ENCODE measurements at places on chromosomes 7 and 10. TPM values are rescaled to one million over a fixed set of nuclear protein-coding genes. Genes with fewer than 3 reads are reported as not detected.
A peak's percentile ranks its signal among the peaks of the same experiment; 100 is the strongest.

MBL2 gene
- not detected for polyA plus RNA-seq

OR2A1 gene
- polyA plus RNA-seq: not detected

AP1S1 gene
- 10.3 TPM for polyA plus RNA-seq

METTL27 gene
- not detected for polyA plus RNA-seq

SFRP4 gene
- not detected for polyA plus RNA-seq

ST8SIA6 gene
- not detected for polyA plus RNA-seq

SRI gene
- 214 TPM for polyA plus RNA-seq

GRCh38 chr10:84117686-84118394, 21.5 kb upstream of the GHITM start:
- DNase-seq: no peak

- no peak for DNase-seq
Observed at GRCh38 chr10:125554016-125554703, 128.8 kb downstream of the TEX36 start.

GRCh38 chr10:69742928-69743602, 58.6 kb upstream of the COL13A1 start:
- no peak for DNase-seq

- no peak for DNase-seq
Observed at GRCh38 chr7:36091874-36092176, 61.2 kb upstream of the EEPD1 start.

DNA sequence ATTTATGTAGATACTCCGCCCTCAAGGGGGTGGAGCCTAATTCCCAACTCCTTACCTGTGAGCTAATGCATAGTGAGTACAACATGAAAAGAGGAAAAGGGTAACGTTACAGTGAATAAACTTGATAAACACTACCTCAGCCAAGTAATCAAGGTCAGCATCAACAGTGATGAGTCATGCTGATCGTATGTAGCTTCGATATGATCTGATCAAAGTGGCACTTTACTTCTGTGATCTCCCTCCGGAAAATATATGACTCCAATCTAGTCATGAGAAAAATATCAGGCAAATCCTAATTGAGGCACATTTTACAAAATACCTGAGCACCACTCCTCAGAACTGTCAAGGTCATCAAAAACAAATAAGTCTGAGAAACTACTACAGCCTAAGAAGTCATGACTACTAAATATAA, 70.4 kb downstream of the VTI1A start:
- DNase-seq: no peak

- DNase-seq: peak; percentile 69
Observed at GRCh38 chr7:151448261-151449252, 8.6 kb upstream of the CRYGN start.

DNA sequence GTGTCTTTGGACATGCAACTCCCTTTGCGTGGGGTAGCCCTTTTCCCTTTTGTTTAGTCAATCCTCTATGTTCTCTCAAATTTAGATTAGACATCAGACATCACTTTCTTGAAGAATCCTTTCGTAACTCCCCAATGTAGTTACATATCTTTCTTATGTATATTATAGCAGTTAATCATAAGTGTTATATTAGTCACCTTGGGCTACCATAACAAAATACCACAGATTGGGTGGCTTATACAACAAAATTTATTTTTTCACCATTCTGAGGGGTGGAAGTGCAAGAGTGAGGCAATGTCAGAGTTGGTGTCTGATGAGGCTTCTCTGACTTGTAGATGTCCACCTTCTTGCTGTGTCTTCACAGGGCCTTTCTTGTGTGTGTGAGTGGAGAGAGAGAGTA, 105.7 kb downstream of the PHTF2 start:
- no peak for DNase-seq

DNA sequence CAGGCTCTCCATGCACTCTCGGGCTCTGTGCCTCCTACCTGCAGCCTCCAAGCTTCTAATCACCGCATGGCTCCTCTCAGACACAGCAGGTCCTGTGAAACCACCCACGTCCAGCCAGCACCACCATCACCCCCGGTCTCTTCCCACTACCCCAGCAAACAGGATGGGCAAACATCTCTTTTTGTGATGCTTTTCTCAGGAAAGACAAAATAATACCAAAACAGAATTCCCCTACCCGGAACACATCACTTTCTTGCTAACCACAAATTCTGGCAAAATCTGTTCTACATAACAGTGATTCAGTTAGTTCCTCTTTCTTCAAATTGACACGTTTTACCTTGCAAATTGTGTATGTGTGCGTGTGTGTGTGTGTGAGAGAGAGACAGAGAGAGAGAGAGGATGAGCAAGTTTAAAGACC, 6.5 kb downstream of the SNX8 start:
- peak; percentile 81 for DNase-seq

- no peak for DNase-seq
Observed at GRCh38 chr7:148753224-148753623, 54.5 kb downstream of the CUL1 start.

DNA sequence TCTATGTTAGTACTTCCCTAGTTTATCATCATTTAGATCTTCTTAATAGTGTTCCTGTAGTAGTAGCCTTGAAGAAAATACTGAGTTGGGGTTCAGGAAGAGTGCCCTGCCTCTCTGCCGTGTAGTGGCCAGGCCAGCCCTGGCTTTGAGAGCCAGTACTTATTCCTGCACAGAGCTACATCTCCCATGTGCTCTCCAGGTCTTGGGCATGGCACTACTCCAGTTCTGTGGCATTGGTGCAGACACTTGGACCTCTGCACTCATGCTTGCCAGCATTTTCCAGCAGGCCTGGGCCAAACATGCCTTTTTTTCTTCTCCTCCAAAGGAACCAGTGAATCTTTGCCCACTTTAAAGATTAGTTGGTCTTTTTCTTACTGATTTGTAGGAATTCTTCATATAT, 5.3 kb downstream of the GNG11 start:
- no peak for DNase-seq

- no peak for DNase-seq
Observed at GRCh38 chr10:3748484-3748883, 36.5 kb downstream of the KLF6 start.

- no peak for DNase-seq
Observed at GRCh38 chr7:46713868-46714596, 793.0 kb upstream of the IGFBP3 start.

GRCh38 chr7:103551016-103551415, 105.0 kb upstream of the SLC26A5 start:
- DNase-seq: no peak

GRCh38 chr7:17807242-17807641, 133.1 kb downstream of the SNX13 start:
- no peak for DNase-seq

GRCh38 chr7:27243340-27244163, 950 bp downstream of the EVX1 start:
- no peak for DNase-seq

- no peak for DNase-seq
Observed at GRCh38 chr10:88456730-88457129, 126.4 kb downstream of the RNLS start.

- DNase-seq: no peak
Observed at GRCh38 chr7:78261302-78261701, 462.7 kb downstream of the PHTF2 start.

DNA sequence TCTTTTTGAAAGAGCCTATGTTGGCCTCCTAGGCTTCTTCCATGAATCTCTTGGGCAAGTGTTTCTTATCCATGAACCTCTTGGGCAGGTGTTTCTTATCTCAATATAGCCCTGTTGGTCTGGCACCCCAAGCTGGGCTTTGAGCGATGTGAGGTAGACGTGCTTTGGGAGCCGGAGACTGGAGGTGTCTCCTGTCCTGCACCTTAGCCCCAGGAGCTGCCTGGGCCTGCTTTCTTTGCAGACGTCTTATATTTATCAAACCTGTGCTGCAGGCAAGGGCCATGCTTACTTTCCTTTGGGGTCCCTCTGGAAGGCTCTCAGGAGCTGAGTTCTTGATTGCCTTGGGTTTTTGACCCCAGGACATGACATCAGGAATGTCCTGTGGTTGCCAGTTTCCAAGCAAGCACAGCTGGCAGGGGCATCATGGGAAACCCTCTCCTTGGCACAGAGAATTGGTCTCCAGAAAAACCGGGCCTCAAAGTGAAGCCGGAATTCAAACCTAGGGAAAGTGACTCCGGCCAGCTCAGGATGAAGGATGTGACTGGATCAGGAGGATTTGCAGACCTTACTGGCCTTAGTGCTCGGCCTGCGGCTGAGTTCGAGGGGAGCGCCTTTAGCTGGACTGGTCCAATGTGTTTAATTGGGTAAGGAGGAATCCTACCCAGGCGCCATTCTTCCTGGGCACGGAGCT, 2.8 kb downstream of the JAKMIP3 start:
- DNase-seq: no peak
